IMR-90 (cell line): ENCODE measurements at places on chromosomes 7 and 10.

- peaks cover 3% of the 10 kb centered on the region for H3K4me1 ChIP-seq
- peak; percentile 5 for DNase-seq
- H3K27ac ChIP-seq = no peak overlapping the region
- H3K4me3 ChIP-seq = no peak overlapping the region
- H3K36me3 ChIP-seq = no peaks in the 10 kb centered on the region
- H3K27me3 ChIP-seq = no peaks in the 10 kb centered on the region
Measured at GRCh38 chr7:12722636-12723605, 35.5 kb downstream of the ARL4A start.

- H3K27ac ChIP-seq = no peak overlapping the region
- no peaks in the 10 kb centered on the region for H3K27me3 ChIP-seq
- H3K4me3 ChIP-seq = no peak overlapping the region
- DNase-seq = no peak
Measured at GRCh38 chr7:128809363-128809762, 17.6 kb downstream of the CCDC136 start.

DNA sequence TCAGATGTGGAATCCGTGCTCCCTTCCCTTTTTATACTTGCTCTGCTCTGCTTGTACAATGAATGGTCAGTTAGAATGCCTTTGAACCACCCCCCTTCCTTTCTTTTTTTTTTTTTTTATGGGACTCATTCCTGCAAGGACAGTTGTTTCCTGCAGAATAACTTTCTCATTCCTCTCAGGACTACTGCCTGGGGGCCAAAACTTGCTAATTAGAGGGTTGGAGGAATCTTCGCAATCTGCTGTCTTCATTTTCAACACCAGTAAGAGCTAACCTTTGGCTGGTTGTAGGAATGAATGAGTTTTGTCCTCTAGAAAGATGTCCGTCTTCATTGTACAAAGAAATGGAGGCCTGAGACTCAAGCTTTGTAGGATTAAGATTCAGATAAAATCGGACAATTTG lies 868.1 kb downstream of the LRMDA start:
- peaks cover 3% of the 10 kb centered on the region for H3K4me1 ChIP-seq
- no peaks in the 10 kb centered on the region for H3K27me3 ChIP-seq
- no peak overlapping the region for H3K27ac ChIP-seq

GRCh38 chr7:93728292-93728691 lies 153.8 kb upstream of the CALCR start:
- H3K27me3 ChIP-seq = peaks cover 7% of the 10 kb centered on the region
- H3K27ac ChIP-seq = no peak overlapping the region
- H3K36me3 ChIP-seq = no peaks in the 10 kb centered on the region
- DNase-seq = no peak
- H3K4me3 ChIP-seq = no peak overlapping the region

DNA sequence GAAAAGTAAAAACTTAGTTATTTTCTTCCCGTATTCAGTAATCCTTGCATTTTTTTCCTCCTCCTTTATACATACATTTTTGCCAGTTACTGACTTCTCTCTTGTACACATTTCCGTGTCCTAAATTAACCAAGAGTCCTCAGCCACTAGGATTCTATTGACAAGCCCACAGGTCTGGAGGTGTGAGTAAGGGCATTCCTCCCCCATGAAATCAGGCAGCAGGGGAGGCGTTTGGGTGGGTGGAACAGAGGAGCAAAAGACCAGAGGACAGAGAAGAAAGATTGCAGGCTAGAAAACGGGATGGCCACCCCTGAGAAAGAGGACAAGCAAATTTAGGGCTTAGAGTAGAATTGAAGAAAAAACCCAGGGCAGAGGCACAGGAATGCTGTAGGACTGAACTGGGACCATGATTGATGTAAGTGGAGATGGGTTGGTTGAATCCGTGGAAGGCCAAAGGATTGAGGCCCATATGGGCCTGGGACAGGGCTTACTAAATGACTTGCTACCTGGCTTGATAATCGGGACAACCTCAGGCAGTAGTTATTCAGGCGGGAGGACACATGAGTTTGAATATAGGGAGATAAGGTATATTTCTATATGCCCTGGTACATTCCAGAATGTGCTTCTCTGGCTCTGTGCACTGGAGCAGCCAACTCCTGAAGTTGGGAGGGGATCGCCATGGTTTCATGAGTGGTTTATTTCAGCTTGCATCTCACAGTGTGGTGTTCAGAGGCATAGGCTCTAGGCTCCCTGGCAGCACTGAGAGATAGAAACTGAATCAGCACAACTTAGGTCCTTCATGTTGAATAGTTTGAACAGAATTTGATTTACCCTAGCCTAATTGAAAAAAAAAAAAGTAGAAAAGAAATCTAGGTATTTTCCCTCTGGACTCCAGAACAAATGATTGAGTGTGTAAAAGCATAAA lies 28.0 kb downstream of the IKZF1 start:
- H3K36me3 ChIP-seq = no peaks in the 10 kb centered on the region
- DNase-seq = no peak

DNA sequence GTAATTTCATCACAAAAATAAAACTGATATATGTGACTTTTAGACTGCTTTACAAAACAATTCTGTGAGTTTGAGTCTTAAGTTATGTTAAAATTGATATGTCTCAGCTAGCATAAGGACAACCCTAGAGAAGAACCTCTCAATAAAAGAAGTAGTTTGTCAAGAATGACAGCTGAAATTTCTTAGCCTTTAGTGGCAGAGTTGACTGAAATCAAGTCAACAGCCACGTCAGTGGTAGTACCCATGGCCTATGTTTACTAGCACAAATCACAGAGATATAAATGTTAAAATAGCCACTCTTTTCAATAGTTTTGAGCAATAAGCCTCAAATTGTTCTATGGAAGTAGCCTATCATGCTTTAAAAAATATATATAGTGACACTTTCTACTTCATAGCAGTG lies 138.9 kb upstream of the FERD3L start:
- no peaks in the 10 kb centered on the region for H3K27me3 ChIP-seq
- no peak for DNase-seq
- no peak overlapping the region for H3K27ac ChIP-seq
- no peak overlapping the region for H3K4me3 ChIP-seq

DNA sequence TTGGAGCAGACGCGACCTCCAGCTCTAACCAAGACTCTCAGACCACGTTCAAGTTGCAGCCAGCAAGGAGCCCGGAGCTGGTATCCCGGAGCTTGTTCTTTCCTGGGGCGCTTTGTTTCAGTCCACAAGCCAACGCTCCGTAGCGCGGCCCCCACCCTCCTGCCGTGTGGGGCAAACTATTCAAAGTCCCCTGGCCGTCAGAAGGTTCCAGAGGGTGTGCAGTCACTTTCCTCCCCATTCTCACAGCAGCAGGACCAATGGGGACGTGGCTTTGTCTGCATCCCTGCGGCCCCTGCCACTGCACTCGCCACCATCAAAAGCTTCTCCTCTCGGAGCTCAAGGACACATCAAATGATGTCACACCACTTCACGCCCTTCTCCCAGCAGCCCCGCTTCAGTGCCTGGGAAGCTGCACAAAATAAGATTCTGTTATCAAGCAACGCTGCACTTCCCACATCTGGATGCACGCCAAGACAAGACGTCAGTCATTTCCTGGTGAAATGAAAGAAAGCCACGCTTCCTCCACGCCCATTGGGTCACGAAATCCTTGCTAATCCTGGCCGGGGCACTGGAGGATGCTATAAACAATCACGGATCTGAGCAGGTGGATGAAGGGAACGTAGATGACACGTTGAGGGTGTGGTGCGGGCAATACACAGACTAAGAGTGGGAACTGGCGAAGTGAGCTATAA lies 348.2 kb downstream of the PTPRN2 start:
- no peaks in the 10 kb centered on the region for H3K27me3 ChIP-seq
- DNase-seq = no peak
- no peak overlapping the region for H3K4me3 ChIP-seq
- no peaks in the 10 kb centered on the region for H3K4me1 ChIP-seq
- no peaks in the 10 kb centered on the region for H3K36me3 ChIP-seq
- no peak overlapping the region for H3K27ac ChIP-seq

GRCh38 chr10:79397051-79397450 lies 48.4 kb downstream of the ZCCHC24 start:
- peaks cover 37% of the 10 kb centered on the region for H3K4me1 ChIP-seq
- no peak for DNase-seq
- H3K27me3 ChIP-seq = no peaks in the 10 kb centered on the region
- H3K36me3 ChIP-seq = peaks cover 36% of the 10 kb centered on the region; the same call in 1 of the 2 replicates
- H3K27ac ChIP-seq = no peak overlapping the region

GRCh38 chr10:86004337-86004736 lies 362.3 kb downstream of the GRID1 start:
- H3K27ac ChIP-seq = no peak overlapping the region
- no peaks in the 10 kb centered on the region for H3K27me3 ChIP-seq
- H3K4me1 ChIP-seq = no peaks in the 10 kb centered on the region
- DNase-seq = no peak
- no peaks in the 10 kb centered on the region for H3K36me3 ChIP-seq
- H3K4me3 ChIP-seq = no peak overlapping the region
